ENCODE measurements at places on chromosomes 6 and 20.

DNA sequence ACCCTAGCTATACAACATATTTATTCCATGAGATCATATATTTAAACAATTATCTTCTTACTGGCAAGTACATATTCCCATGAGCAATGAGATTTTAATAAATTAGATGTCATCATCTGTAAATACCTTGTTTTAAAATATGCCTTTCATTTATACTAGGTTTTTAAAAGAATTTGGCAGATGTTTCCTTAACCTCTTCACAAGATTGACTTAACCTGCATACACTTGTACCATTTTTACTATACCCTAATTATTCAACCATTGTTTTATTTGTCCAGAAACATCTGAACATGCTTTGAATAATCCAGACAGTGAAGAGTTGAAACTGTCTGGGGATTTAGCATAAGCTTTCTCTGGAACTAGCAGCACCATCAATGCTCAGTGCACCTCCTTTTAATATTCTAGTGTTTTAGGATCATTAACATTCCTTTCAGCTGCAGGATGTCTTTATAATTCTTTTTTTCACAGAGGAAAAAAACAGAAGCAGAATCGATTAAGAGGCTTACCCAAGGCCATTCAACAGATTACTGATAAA, 188.0 kb upstream of the TENT5A start:
- DNase-seq = no peak

DNA sequence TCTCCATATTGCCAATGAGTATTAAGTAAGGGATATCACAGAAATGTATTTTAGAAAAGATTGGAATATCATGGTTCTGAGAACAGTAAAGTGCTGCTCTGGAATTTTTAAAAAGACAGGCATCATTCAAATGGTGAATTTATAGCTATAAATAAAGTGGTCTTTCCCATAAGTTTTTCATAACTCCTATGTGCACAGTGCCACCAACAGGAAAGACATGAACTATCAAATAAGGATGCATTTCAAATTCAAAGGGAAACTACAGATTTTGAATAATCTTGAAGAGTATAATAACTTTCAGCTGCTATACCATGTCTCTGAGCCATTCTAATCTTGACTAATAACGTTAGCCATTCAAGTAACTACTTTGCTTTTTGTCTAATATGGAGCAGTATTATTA, 456.8 kb upstream of the GJE1 start:
- DNase-seq = no peak

DNA sequence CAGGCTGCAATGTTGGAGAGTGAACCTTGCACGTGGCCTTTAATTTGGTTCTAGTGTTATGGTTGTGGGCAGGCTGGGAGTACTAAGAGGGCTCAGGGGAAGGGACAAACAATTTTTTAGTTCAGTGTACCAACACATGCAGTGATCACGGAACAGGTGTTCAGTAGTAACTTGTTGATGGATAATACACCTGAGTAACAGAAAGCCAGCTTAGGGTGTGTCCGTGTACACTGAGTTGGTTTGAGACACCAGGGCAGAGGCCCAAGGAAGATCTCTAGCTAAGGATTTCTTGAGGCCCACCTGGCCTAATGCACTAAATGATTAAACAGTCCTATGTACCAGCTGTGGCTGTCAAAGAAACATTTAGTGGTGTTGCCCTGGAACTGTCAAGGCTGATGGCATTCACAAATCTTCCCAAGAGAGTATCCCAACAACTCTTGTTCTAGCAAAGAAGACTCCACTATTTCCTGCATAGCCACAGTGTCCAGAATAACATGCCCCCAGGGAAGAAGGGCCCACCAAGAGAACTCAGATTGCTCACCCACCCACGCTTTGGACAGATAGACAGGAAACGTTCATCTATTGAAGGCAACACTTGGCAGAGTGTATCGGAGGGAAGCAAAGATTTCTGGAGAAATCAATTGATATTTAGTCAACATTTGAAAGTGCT, 60.0 kb downstream of the CD83 start:
- no peak for DNase-seq

GRCh38 chr6:166197361-166197760, 29.7 kb upstream of the TBXT start:
- no peak for DNase-seq

- no peak for DNase-seq
These were observed 42.9 kb downstream of the UQCC1 start for GRCh38 chr20:35368666-35369423.

DNA sequence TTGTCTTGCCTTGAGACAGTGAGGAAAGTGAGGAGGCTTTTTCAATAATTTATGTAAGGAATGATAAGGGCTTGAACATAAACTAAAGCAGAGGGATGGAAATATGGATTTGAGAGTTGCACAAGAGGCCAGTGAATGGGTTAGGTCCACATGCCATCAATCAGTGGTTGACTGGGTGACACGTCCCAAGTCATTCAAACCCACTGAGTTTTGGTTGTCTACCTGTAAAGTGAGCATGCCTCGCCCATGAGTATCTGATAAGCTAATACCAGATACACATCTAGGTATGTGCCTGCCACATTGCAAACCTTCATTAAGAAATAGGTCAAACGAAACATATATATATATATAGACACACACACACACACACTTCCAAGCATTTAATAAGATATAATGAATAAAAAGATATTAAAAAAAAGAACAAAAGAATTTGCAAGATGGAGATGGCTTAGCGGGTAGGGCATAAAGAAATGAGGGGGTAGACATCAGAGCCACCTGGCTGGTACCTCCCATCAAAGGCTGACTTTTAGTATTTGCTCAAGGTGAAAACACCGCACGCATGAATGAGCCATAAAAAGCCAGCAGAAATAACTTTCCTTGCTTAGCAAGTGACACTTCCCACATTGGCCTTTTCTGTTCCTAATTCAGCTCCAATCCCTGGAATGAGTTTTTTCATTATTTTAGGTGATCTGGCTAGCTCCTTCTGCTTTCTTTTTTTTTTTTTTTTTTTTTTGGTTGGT, 109.1 kb upstream of the GGTLC1 start:
- DNase-seq = no peak

GRCh38 chr6:82247505-82248272, at the start of gene IBTK:
TSS of gene IBTK (minus strand) at chr6:82247744. CDS start at chr6:82240486, 7,258 bp downstream.
- peak; percentile 71 for DNase-seq

DNA sequence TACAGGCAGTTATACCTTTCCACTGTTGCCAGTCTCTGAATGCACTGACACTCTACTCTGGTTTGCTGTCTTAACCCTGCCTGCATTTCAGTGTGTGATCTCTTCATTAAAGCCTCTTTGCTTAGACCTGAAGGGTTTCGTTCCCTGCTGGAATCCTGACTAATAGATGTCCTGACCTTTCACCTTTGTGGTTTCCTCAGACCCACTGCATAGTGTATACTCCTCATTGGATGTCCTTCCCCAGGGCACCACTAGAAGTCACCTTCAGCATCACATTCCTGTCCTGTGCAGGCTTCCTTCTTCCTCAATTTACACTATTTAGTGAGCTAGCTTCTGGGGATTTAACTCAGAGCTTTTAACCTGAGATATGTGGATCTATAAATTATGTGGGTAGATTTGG, 120.6 kb downstream of the RCAN2 start:
- no peak for DNase-seq

DNA sequence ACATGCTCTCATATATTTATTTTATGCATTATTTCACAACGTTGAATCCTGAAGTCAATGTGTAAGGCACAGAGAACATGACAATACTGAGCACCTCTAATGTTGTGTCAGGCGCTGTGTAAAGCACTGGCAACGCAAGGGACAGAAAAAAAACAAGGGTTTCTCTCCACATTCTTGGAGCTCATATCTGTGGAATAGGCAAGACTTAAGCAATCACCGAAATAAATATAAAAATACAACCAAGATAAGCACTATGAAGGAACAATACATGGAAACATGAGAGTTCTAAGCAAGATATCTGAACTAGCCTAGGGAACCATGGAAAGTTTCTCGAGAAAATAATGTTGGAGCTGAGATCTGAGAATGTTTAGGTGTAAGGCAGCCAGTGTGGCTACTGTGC, 1.7 kb upstream of the DST start:
- DNase-seq = no peak

DNA sequence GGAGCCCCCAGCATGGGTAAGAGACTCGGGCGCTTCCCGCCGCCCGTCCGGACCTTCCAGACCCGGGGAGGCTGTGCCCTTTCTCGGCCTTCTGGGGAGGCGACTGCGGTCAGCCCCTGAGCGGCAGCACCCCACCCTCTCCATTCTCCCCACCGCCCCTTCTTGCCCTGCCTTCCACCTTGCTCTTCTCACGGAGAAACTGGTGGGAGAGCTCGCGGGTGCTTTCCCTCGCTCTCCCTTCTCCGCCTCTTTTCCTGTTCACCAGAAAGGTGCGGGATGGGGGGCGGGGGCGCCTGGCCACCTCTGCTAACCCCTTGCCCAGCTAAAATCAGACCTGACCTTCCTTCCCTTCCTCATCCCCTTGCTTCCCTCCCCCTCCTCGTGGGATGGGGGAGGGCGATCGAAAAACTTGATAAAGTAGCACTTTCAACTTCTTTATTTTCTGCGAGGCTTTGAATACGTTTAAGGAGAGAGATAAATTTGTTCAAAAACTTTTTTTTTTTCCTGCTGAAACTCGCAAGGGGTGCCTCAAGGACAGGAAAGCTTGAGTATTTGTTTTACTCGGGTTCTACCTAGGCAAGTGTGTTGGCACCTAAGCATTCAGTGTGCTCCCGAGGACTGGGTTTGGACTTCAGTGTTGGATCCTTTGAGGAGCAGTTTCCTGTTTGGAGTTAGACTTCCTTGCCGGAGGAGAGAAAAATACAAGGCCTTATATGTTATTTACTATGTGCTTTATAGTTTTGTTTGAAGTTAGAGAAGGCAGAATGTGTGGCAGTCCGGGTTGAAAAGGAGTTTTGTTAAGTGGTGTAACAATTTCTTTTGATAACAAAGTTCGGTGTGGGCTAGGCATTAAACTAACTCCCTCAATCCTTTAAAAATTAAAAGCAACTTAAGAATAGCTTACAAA, 897 bp downstream of the CD2AP start:
- no peak for DNase-seq

DNA sequence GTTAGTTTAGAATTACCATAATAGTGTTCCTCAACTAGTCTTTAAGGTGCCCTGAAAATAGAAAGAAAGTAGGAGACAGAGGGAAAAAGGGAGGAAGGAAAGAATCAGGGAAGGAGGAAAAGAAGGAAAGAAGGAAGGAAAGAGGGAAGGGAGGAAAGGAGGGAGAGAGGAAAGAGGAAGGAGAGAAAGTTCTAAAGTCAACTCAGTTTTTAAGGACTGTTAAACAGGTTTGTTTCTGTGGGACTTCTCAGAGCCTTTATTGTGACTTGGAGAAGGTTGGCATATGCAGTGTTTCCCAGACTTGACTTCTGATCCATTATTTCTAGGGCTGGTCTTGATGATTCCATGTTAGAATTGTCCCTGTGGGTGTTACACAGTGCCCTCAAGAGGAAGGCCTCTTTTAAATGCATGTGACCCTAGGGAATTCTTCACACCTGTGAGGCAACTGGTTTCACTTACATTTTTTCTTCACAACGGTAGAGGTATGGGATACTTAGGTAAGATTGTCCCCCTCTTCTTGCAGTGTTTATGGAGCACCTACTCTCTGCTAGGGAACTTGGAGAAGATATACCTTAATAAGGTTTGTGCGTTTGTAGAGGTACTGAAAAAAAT, 132.7 kb upstream of the GMDS start:
- no peak for DNase-seq

DNA sequence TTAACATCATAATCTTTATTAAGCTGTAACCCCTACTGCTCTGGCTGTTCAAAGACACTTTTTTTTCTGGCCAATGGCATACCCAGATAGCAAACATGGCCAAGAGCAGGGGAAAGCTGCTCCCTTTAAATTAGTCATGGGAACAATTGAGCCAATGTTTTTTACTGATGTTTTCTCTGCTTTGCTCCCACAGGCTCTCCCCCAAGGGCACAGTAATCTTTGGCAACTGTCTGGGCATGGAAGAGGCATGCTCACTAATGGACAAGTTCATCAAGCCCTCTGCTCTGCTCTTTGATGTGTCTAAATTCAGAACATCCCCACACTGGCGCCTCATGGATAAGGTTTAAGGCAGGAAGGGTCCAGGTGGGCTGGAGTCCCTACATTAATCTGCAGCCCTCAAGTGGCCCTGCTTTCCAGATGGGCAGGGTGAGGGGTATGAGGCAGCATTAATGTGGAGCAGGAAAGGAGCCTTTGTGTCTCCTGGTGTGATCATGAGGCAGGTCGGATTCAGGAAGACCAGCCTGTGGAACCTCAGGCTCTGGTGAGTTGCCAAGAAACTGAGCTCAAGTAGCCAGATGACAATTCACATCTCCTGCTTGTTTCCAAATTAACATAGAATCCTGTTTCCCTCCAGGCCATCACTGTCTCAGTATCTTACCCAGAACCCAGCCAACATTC, 227.0 kb upstream of the CST7 start:
- no peak for DNase-seq

GRCh38 chr6:44253307-44254101, 3.8 kb downstream of the SLC35B2 start:
- DNase-seq = no peak

DNA sequence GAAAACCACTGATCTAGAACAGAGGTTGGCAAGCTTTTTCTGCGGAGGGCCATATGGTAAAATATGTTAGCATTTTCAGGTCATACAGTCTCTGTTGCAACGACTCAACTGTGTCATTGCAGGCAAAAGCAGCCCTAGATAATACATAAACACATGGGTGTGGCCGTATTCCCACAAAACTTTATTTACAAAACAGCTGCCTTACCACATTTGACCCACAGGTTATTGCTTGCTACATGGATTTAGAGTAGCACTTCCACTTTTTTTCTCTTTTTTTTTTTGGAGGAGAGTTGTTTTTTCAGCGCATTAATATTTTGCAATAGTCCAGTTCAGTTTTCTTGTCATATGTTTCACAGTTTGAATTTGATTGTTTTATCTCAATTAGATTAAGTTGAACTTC, 2.5 kb upstream of the IGF2R start:
- DNase-seq = no peak

DNA sequence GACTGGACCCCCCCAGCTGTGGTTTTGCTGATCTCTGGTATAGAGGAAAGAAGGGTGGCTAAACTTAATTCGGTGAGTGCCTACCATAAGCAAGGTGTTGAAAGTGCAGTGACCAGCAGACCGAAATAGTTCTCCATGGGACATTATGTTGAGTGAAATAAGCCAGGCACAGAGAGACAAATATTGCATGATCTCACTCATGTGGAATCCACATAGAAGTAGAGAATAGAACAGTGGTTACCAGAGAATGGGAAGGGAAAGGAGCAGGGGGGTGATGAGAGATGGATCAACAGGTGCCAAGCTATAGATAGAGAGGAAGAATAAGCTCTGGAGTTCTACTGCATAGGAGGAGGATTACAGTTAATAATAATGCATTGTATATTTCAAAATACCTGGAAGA, 9.7 kb upstream of the GCNT2 start:
- DNase-seq = no peak
